ENCODE measurements at places on chromosomes 4 and X.

GRCh38 chr4:3248811-3249661, at the start of gene MSANTD1:
MSANTD1 (plus strand) TSS chr4:3249159; CDS start chr4:3249223, 64 bp downstream.
- DNase-seq, result no peak

- no peak for DNase-seq
Observed at GRCh38 chrX:72020788-72021187, 110.1 kb downstream of the NHSL2 start.

- no peak for DNase-seq
Observed at GRCh38 chr4:20109391-20109790, 142.3 kb upstream of the SLIT2 start.

DNA sequence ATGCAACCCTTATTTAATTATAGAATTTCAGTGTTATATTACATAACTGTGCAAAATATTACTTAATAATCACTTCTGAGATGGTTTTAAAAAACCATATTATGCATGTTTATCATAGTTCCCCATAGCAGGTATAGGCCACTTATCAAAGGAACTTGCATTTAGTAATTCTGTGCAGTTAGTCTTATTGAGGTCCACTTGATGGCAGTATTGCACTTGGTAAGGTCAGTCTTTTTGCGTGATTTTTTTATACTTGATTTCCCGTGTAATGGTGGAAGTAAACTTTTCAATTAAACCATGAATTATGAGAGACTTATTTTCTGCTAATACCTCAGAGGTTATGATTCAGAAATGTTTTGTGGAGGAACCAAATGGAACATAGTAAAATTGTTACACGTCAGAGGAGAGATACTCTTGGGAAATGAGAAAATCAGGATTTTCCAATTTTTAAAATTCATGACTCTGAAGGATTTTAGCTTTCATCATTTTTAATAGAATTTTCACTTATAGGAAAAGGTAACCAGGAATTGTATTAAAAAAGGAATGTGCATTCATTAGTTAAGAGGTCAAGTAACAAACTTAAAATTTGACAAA, 230.0 kb downstream of the CCSER1 start:
- DNase-seq, result no peak

DNA sequence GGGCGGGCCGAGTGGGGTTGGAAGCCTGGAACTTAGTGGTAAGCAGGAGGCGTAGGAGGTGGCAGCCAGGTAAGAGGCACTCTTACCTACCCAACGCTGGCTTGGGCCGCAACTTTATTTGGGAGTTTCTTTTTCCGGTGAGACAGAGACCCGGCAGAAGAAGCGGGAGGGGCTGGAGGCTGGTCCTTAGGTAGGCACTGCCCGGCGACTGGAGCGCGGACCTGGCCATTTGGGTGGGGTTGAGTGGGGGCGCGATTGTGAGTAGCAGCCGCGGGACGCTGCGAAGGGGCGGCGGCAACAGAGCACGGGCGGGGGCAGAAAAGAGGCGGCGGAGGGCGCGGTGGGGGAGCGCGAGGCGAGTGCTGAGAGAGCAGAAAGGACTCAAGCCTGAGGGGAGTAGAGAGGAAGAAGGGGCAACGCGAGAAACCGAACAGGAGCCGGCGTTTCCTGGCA, 334 bp upstream of the POU4F2 start:
- no peak for DNase-seq

DNA sequence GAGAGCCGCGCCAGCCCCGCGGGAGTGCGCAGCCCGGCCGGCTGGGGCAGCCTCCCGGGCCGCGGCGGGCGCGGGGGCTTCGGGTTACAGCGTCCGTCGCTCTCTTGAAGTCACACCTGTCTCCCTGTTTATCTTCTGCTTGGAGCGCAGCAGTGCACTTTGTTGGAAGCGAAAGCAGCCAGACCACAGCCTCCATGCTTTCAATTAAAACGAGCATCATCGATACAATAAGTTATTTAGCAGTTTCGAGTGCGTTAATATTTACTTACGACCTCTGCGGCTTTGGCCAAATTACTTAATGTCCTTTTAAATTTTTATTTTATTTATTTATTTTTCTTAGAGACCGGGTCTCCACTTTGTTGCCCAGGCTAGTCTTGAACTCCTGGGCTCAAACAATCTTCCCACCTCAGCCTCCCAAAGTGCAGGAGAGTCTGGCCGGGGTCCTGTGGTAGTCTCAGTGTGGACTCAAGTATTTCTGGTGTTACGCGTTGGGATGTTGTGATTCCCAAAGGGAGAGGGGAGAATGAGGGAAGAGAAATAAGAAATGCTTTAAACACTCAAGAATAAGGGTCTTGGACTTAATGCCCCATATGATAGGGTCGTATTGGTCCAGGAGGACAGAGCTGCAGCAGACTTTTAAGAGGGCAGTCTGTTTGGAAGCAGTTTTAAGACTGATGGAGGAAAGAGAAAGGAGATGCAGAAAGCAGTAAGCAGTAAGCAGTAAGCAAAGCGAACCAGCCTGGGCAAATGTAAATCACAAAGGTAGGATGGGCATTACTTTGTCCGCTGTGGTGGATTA, 504 bp upstream of the PDLIM3 start:
- no peak for DNase-seq

GRCh38 chr4:99833756-99834155, 17.1 kb downstream of the DAPP1 start:
- DNase-seq, result no peak

GRCh38 chrX:138858438-138858837, 146.9 kb upstream of the FGF13 start:
- no peak for DNase-seq

DNA sequence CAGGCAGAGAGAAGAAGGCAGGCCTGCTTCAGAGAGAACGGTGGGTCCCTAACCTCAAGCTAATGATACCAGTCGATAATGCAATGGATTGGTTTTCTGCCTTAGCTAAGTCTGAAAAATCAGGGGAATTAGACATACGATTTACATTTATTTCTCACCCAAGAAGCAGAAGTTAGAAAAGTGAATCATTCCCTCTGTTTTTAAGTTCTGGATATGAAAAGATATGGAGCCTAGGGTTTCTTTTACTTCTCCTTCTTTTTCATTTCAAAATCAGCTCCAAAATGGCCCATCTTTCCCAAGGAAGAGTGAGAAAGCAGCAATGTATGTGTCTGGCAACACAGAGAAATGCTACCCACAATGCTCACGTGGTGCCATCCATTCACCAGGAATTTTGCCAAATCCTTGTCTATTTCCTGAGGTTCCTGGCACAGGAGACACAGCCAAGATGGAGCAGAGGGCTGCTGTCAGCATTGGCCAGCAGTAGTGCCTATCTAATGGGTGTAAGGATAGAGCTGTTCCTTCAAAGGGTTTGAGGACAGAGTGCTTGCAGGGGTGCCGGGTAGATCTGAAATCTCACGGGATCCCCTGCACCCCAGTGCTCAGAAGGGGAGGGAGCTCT, 231.5 kb downstream of the MAML3 start:
- no peak for DNase-seq

- DNase-seq, result no peak
Observed at GRCh38 chrX:71992711-71993110, 82.1 kb downstream of the NHSL2 start.

- DNase-seq, result no peak
Observed at GRCh38 chr4:145830699-145831098, 107.9 kb downstream of the ZNF827 start.

GRCh38 chr4:27881705-27882104, 1021.1 kb downstream of the STIM2 start:
- DNase-seq, result no peak

GRCh38 chrX:48719958-48720357, 23.4 kb downstream of the SUV39H1 start:
- DNase-seq, result no peak

DNA sequence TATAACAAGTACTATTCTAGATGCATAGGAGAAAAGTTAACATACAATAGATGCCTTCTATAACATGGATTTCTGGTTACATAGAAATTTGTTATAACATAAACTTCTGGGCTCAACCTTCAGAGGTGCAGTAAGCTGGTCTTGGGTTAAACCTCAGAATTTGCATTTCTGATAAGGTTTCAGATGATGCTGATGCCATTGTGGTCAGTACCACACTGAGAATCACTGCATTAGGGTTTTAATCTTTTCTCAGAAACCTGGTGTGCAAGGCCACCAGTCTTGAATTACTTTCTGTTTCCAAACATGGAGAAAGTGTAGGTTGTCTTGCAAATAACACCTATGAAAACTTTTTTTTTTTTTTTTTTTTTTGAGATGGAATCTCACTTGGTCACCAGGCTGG, 146.2 kb downstream of the SPOCK3 start:
- no peak for DNase-seq

DNA sequence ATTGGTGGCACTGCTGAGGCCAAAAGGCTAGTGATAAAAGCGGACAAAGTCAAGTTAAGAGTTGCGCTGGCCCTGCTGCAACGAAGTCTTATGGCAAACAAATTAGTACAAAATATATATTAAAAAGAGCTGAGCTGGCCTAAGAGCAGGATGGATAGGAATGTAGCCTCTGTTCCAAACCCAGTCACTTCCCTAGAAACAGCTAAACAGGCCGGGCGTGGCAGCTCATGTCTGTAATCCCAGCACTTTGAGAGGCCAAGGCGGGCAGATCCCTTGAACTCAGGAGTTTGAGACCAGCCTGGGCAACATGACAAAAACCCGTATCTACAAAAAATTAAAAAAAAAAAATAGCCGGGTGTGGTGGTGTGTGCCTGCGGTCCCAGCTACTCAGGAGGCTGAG, 32.4 kb upstream of the UGDH start:
- DNase-seq, result no peak

GRCh38 chr4:41656572-41657520, 91.7 kb downstream of the PHOX2B start:
- no peak for DNase-seq

GRCh38 chrX:1281521-1281920, 12.9 kb downstream of the CSF2RA start:
- DNase-seq, result no peak

GRCh38 chr4:75705198-75705977, 19.0 kb upstream of the USO1 start:
- DNase-seq, result no peak

DNA sequence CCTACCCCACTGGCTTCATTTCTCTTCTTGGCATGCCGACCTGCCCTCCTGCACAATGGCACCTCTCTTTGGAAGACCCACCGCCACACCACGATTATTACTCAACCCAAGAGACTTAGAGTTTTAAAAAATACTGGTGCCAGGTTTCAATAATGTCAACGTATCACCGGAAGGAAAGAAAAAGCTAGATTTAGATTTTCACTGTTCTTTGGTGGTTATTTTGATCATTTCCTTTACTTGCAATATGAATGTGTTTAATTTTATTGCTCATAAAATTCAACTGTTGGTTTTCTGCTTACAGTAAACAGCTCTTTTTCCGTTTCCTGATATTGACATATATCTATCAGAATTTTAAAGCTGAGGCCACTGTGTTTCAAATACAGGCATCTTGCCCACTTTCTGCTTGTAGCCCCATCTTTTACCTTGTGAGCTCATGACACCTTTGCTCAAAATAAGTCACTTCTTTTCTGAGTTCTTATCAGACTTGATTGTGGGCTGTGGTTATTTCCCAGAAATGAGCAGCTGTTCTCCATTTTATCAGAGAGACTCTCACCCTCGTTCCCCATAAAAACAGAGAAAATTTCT, 439.1 kb downstream of the INPP4B start:
- no peak for DNase-seq

DNA sequence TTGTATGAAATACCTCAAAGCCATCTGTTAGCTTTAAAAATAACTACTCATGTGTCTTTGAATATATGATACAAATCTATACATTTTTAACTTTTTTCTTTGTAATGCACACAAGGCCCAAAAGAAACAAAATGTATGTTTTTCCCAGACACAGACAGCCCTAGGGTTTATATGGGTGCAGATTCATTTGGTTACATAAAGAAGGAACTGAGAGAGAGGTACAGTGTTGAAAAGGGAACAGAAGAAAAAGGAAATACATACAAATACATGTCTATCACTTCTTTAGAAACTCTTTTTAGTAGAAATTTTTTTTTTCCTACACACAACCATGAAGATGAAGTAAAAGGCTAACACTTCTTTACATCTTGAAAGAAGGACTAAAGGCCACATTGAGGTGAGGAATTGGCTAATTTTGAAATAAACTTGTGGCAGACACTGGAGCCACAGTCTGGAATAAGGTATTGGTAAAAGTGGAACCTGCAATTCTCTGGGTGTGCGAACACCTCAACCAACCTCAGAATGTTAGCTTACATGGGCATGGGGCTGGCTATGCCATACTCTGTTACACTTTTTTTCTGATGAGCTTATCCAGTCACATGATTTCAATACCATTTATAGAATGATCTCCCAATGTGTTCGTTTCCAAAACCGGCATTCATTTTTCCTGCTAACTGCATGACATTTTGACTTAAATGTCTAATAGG, 67.9 kb downstream of the FAM47C start:
- no peak for DNase-seq

DNA sequence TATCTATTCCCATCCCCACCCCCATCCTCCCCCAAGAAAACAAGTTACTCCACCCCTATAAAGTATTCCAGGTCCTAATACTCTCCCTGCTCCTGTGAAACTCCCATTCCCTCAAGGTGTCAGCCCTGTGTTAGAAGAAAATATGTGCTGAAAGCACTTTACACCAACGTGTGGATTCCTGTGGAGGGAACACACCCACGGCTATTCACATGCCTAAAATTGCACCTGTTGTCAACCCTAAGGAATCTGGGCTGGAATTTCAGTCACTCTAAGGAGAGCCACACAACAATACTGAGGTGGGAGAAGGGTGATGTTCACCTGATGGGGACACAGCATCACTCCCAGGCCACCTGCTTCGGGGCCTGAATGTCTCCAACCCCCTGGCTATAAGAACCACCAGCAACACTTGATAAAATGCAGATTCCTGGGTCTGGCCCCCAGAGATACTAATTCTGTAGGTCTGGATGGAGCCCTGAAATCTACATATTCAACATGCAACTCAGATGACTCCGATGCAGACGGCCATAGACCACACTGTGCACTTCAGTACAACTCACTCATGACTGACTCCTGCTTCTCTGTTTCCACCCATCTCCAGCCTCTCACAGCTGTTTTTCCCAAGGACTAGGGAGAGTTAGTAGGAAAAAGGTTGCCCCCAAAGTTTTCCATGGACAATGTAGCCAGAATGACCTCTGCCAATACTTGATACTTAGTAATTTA, 15.8 kb downstream of the SCD5 start:
- DNase-seq, result no peak

GRCh38 chr4:159504684-159505083, 401.8 kb downstream of the RAPGEF2 start:
- no peak for DNase-seq

GRCh38 chrX:106144755-106145639, 23.1 kb upstream of the PWWP3B start:
- DNase-seq, result no peak

GRCh38 chr4:59770601-59771264, 1429.4 kb upstream of the ADGRL3 start:
- no peak for DNase-seq

DNA sequence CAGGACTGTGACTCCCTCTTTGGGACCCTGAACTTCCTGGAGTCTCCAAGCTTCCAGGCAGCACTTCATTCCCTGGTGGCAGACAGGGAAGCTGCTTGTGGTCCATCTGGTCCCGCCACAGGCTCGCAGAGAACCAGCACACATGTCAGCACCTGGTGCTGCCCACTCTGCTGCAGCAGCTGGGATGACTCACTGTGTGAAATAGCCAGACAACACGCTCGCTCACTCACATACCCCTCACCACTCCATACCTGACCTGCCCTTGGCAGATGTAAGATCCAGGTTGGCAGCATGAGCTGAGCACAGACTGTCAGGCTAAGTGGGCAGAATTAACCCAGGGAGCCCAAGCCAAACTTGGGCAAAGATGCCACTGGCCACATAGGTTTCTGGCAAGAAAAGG, 613.5 kb downstream of the PCDH18 start:
- DNase-seq, result no peak

All from stimulated activated CD4-positive, alpha-beta T cell treated with anti-CD3 and anti-CD28 coated beads, Interleukin-15, amount 100 ng/mL, for 48 hours (primary cell).